ENCODE measurements at places on chromosomes 16 and 17. TPM values are rescaled to one million over a fixed set of nuclear protein-coding genes. Genes with fewer than 3 reads are reported as not detected.
A peak's percentile ranks its signal among the peaks of the same experiment; 100 is the strongest.

The TNS4 gene
- polyA plus RNA-seq, result not detected

The CDRT15L2 gene
- not detected for polyA plus RNA-seq

The KRTAP9-8 gene
- not detected for polyA plus RNA-seq

DNA sequence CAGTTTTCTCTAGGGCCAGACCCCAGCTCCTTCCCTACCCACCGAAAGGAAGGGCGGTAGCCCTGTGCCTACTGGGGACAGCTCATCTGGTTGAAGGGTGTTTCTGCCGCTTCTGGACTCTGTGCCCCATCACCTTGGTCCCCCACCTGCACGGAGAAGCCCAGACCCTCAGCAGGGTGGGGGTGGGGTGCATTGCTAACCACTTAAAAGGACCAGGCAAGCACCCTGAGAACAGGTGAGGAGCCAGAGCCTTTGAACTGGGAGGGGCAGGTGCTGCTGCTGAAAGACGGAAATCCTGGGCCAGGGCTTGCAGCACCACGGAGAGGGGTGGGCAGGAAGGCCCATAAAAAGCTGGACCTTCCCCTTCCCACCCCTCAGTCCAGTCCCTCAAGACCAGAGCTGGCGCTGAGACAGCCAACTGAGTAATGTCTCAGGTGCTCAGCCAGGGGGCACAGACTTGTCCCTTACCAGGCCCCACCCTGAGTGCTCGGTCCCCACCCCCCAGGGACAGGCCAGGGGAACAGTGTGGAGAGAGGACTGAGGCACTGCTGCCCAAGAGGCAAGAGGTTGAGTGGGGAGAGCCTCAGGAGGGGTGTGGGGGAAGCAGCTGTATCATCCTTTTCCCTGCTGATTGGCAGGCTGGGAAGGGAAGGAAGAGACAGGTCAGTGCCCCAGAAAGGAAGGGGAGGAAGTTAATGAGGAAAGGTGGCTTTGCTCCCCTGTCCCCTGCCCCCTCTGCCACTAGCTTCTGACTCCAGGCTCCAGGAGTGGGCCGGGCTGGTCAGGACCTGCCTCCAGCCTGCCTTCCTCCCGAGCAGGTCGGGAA, 10.9 kb upstream of the SP2 start:
- no peak for DNase-seq

The ACSF3 gene
- polyA plus RNA-seq, result 38.0 TPM

GRCh38 chr16:27529962-27530361, 19.8 kb downstream of the GTF3C1 start:
- peak; percentile 97 for DNase-seq

The PROCA1 gene
- 8.8 TPM for polyA plus RNA-seq

DNA sequence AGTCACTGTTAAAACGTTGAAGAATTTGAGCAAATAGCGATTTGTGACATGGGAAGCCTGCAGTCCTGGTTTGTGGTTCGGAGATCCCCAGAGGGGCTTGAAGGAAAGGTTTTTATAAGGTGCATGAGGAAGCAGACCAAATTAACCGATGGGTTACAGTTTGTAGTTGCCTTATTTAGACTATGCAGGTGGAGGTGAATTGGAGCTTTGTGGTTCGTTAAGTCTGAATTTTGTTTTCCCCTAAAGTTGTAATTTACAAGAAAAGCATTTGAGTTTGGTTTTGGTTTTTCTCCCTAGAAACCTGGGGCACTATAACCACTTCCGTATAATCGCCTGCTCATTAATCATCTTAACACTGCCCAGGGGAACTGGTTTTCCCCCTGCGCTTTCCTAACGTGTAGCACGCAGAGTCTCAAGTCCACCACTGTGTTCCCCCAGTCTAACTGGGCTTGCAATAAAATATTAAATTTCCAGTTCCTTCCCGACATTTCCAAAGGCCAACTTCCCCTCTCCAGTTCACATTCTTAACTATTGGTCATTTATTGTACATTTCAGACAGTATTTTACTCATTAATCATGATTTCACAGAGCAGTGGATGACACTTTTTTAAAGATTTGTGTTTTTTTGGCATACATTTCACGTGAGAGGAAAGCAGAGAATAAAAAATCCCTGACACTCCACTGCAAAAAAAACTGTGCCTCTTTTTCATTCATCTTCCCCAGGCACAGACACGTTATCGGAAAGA, 932 bp downstream of the ZNF267 start:
- DNase-seq, result no peak

- DNase-seq, result peak; percentile 77
Observed at GRCh38 chr16:6034511-6034910, 936.9 kb upstream of the EEF2KMT start.

GRCh38 chr17:62626719-62627218, 701 bp upstream of the MRC2 start:
- peak; percentile 35 for DNase-seq

The KRT27 gene
- polyA plus RNA-seq, result not detected

DNA sequence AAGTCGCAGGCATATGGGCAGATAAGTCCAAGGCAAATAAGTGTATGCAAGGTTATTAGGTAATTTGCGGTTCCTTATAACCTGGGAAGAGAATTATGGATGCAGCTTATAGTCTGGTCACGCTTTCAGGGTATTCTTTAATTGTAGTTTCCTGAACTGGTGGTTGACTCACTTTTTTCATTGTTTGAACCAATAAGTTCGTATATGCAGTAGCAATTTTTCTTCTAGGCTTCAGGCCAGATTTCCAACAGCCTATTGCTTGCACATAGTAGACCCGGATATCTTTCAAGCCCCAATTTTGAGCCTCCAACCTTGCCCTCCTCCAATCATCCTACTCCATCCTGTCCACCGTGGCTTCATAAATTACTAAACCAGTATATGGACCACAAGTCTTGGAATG, 12.8 kb downstream of the CEP95 start:
- DNase-seq, result no peak

DNA sequence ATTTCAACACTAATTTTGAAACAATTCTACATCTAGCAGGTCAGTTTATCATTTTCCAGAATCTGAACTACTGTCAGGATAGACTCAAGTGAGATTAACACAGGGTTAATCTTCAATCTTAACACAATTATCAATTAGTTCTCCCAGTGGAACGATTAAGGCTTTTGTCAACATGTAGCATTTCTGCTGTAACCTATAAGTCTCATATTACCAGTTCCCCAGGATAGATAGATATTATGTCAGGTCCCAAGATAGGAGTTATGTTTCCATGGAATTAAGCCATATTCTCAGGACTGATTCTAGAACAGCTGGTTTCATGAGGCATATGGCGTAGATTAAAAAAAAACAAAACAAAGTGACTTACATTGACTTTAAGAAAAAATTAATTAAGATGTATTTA, 4.4 kb upstream of the FBF1 start:
- DNase-seq, result no peak

DNA sequence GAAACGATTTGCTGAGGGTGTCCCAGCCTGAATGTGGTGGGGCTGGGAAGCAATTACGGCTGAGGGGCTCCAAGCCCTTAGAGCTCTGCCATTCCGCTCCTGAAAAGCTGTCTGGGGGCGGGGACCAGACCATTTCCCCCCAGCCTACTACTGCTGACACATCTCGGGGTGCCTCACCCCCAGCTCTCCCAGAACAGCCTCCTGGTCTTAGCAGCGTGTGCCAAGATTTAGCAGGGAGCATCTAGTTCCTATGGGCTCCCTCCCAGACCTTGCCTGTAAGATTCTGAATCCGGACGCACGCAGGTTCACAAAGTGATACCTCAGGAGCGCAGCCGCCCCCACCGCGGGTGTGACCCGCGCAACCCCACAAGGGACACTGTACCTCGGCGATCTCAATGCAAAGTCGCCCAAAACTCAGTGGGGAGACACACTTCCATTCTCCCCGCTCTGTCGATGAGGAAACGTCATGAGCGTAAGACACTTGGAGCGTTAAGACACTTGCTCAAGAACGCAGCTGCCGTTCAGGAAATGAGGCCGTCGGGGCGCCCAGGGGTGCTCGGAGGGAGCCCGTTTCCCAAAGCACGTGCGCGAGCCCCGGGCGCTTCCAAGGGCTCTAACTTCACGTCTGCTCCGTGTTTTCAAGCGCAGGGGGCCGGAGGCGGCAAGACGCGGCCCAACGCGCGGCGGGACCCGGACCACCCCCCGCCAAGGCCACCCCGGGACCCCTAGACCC, 629 bp downstream of the GEMIN4 start:
- peak; percentile 34 for DNase-seq

GRCh38 chr17:82458885-82459424, 414 bp downstream of the NARF start:
- peak; percentile 53 for DNase-seq

DNA sequence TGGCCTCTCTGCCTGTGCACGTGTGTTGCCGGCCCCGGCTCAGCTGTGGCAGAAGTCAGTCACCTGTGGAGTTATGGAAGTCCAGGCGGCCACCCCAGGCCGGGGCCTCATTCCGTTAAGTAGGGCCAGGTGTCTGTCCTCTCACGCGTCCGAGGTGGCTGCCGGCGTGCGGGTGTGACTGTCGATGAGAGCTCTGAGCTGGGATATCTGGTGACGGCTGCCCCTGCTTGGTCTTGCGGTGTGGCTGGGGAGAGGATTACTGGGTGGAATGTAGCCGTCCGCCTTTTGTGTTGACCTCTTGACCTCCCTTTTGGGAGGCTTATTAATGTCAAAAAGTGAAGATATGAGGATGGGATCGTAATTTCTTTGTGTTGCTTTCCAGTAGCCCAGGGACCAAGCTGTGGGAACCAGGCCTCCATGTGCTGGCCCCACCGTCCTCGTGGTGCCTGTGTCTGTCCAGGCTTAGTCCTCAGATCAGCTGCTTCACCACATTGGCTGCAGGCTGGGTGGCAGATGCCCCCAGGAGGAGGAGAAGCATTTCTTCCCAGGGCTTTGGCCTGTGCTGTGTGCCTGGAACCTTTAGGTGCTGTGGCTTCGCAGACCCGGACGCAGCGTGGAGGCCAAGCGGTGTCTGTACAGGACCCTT, 23.0 kb upstream of the ZNF750 start:
- DNase-seq, result no peak

DNA sequence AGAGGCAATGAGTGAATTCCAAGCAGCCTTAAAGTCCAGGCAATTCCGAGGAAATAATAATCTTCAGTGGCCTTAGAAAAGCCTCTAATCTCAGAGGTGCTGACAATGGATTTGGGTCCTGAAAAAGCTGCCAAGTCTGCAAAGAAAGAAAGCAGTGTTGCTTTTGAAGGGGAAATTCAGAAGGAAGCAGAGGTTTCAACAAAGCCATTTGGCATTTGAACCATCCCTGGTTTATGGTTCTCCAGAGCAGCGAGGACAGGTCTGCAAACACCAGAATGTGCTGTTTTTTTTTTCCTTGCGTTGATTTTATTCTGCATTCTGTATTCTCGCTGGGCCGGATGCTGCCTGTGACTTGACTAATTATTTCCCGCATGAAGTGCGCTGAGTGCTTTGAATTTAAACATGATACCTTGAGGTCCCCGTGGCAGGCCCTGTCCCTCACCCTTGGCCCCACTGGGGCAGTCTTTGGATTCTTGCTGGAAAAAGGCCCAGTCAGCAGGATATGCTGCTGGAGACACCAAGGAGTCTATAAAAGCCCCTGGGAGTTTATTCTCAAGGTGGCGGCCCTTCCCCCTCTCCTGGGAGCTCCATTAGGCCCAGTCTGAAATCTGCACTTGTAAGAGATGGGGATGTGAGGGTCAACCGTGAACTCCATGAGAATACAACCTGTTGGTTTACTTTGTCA, 338.3 kb downstream of the HAPSTR1 start:
- DNase-seq, result no peak

The ITGA2B gene
- 0.97 TPM for polyA plus RNA-seq

DNA sequence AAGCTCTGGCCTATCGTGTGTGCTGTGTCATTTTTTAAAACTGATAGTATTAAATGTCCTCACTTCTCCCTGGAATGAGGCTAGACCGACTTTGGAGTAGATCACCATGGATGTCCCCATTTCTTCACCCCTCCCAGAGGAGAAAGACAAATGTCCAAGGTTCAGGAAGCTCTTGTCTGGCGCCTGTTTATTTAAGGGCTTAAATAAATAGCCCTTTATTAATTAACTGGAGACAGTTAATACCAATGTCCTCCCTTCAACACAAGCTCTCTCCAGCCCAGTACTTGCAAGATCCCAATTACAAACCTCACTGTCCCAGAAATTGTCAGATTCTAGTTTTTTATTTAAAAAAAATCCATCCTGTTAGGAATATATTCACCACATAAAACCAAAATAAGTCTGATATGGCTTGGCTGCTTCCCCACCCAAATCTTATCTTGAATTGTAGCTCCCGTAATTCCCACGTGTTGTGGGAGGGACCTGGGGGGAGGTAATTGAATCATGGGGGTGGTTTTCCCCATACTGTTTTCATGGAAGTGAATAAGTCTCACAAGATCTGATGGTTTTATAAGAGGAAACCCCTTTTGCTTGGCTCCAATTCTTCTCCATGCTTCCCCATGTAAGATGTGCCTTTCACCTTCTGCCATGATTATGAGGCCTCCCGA, 344.4 kb downstream of the SHISA9 start:
- DNase-seq, result no peak

GRCh38 chr16:55515111-55515510, 6.2 kb downstream of the LPCAT2 start:
- no peak for DNase-seq

The ASGR1 gene
- 13.4 TPM for polyA plus RNA-seq

DNA sequence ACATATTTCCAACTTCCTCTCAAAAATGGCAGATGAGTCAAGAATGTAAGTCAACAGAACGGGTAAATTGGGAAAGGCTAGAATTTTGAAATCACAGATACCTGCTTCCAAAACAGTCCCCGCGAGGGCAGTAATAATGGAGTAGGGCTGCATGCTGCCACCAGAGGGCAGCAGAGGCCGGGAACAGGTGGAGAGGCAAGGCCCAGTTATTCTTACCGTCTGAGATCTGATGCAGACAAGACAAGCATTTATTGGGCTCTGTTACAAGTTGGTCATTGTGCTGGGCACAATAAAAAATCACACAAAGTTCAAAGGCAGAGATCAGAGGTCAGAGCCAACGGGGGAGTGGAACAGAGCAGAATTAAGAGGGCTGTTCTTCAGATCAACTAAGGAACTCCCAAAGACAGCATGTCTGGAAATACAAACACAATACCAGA, 8.8 kb upstream of the MLKL start:
- DNase-seq, result peak; percentile 92

DNA sequence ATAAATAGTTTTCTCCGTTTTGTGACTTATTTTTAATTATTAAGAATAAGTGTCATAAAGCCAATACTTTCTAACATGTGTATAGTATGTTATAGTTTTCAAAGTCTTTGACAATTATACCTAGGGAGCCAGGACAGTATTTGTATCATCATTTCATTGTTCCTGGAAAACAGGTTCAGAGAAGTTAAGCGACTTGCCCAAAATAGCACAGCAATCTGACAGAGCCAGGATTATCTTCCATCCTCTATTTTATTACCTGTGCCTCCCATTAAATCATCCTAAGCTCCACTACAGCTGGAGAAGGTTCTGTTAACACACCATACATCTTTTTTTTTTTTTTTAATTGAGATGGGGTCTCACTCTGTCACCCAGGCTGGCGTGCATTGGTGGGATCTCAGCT, 718.4 kb downstream of the MAF start:
- no peak for DNase-seq

GRCh38 chr17:57090560-57091185, 5.6 kb downstream of the AKAP1 start:
- no peak for DNase-seq

The RNF43 gene
- 0.56 TPM for polyA plus RNA-seq

DNA sequence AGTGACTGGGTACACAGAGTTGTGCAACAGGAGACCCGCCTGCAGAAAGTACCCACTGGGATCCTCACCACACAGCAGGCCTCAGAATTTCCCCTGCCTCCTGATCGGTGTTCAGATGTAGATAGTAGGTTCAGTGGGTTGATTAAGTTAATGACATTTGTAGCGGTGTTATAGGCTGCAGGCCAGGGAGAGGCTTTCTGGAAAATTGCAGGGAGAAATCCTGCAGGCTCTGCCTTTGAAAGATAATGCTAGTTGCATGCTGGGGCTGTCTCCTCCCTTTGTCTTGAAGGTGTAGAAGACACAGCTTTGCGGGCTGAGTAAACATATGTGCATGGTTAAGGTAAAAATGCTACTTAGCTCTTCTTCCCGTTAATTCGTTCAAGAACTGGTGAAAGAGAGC, 406.3 kb upstream of the RBFOX1 start:
- no peak for DNase-seq
